ENCODE measurements at places on chromosomes 4 and X. TPM values are rescaled to one million over a fixed set of nuclear protein-coding genes. Genes with fewer than 3 reads are reported as not detected.

MTTP gene
- not detected for total RNA-seq

BMPR1B gene
- not detected for total RNA-seq

ITM2A gene
- total RNA-seq: 106 TPM

CDS1 gene
- total RNA-seq: 0.20 TPM

KLHL5 gene
- total RNA-seq: 13.0 TPM

ZNF711 gene
- total RNA-seq: 0.07 TPM

EDA2R gene
- total RNA-seq: 2.0 TPM
